CD4-positive, alpha-beta T cell treated with Interleukin-1 beta for 1 hour (primary cell): ENCODE measurements at places on chromosomes 5 and 9.

DNA sequence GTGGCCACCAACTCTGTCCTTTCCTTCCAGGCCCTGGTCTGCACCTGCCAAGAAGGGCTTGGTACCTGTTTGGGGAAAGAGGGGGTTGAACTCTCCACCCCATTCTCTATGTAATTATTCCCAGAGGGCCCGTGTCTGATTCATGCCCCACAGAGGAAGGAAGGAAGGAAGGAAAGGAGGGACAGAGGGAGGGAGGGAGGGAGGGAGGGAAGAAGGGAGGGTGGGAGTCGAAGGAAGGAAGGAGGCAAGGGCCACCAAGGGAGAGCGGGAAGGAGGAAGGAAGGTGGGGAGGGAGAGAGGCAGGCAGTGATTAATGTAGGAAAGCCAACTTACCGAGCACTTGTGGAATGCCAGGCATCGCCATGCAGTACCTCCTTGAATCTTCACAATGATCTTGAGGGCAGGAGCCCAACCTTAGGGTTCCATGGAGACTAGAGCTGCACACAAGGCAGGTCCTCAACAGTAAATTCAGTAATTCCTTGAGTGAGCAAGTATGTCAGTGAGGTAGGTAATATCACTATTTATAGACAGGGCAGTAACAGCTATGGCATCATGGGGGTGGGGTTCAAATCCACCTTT lies 75.8 kb downstream of the FGF18 start:
- DNase-seq = no peak

DNA sequence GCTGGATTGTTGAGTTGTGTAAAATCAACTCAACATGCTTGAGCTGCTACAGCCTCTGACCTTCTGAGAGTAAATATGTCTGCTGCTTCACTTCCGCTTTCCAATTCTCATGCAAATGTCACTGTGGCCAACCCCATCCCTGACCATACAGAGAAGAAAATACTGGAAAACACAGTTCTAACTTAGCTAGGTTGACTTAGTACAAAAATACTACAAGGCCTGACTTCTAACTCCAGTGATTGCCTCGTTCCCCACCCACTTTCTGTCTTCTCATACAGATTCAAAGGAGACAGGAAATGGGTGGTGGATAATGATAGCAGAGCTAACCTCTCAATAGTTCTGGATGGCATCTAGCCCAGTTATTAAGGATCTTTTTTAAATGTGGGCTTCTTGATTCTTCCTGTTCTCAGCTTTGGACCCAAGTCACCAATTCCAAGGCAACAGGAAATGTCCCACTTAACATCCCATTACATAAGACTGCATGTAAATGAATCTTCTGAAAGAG lies 226.6 kb upstream of the SLC24A2 start:
- no peak for DNase-seq

DNA sequence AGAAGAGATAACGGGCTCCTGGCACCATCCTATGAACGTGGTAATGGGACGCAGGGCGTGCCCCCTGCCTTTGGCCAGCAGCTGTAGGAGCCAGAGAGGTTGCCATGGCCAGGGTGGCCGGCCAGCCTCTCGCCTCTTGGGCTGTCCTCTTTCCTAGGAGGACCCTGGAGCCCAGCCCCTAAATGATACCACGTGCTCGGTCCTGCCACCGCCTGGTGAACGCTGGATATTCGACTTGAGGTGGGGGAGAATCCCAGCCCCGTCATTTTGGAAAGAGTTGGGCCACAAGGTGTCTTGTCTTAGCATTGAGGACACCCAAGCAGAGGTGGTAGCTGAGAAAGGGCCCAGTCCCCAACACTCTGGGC lies 391 bp upstream of the NRG2 start:
- DNase-seq = no peak

- no peak for DNase-seq
Observed at GRCh38 chr5:92401492-92401891, 1018.4 kb upstream of the ARRDC3 start.

DNA sequence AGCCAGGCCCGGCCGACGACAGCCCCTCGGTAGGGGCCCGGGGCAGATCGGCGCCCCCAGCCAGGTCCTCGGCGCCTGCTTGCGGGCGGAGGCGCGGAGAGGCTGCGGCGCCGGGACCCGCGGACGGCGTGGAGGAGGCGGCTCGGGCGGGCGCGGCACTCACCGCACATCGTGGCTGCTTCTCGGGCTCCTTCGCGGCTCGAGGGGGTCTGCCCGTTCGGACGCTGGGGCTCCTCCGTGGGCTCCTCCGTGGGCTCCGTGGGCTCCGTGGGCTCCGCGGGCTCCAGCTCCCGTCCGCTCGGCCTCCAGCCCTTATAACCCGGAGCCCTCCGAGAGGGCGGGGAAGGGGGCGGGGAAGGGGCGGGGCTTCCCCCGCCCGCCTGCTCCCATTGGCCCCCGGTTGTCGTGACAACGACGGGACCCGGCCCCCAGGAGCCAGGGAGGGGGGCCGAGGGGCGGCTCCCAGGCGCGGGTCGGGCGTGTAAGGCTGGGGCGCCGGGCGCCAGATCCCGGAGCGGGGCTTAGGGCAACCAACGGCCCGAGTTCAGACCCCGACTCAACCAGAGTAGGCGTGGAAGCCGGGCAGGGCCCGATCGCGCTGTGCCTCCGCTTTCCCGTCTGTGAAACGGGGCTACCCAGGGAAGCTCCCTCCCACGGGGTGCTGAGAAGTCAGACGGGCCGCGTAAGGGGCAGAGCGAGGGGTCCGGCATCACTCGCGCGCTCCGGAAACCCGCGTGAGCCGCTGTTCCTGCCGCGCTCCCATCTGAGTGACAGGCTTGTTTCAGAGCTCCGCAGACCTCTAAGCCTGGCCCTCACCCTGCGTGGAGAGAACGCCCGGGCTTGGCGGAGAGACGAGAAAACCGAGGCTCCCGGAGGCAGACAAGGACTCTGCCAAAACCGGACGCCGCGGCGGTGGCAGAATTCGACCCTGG lies at the start of gene GFPT2:
TSS of gene GFPT2 (minus strand) at position 289 of the 932 bp plus-strand sequence. CDS start at position 170, 119 bp downstream.
- DNase-seq = peak; percentile 81

- no peak for DNase-seq
Observed at GRCh38 chr9:71669284-71669995, 98.9 kb downstream of the CEMIP2 start.

- DNase-seq = no peak
Observed at GRCh38 chr9:92661743-92662142, 8.2 kb downstream of the IPPK start.

GRCh38 chr5:3622961-3623360 lies 27.3 kb downstream of the IRX1 start:
- no peak for DNase-seq

GRCh38 chr5:25224316-25224982 lies 579.7 kb upstream of the CDH10 start:
- no peak for DNase-seq

- peak; percentile 56 for DNase-seq
Observed at GRCh38 chr5:55037046-55037771, 13.2 kb downstream of the GZMK start.

DNA sequence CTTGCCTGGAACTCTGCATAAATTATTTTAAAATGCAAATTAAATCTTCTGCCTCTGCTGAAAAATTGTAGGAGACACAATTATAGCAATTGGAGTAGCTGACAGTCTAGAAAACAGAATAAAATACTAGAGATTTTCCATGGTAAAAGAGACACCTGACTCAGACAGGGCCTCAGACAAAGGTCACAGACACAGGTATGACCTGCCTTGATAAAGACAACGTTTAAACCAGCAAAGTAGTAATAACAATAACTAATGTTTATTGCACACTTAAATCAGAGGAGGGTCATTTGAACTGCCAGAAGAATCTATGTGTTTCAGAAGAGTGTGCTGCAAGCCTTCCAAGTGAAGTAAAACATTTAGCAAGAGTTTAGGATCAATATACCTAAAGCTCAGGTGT lies 3.9 kb downstream of the SOWAHA start:
- DNase-seq = no peak

- DNase-seq = no peak
Observed at GRCh38 chr5:17004441-17005106, 68.5 kb upstream of the MYO10 start.

DNA sequence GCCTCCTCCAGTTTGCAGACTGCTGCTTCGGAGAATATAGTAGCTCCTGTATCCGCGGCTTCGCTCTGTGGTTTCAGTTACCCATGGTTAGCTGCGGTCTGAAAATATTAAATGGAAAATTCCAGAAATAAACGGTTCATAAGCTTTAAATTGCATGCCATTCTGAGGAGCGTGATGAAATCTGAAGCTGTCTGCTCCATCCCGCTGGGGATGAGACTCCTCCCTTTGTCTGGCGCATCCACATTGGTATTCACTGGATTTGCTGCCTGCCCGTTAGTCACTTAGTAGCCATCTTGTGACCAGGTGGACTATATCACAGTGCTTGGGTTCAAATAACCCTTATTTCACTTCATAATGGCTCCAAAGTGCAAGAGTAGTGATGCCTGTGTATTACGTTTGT lies 36.3 kb downstream of the MSX2 start:
- DNase-seq = no peak

DNA sequence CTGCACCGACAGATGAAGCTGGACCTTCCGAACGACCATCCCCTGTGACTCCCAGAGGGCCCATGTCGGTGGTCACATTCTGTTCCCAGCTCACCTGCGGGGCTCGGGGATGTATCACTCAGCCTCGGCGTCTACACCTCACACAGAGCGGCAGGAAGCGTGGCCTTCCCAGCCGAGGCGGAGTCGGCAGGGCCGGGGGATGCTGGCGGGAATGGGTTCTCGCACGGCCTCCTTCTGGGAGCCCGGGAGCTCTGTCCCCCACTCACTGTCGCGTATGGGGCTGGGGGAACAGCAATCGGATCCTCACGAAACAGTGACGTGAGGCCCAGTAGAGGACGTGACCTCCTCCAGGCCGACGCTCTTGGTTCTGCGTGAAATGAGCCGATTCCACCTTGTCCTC lies 20.4 kb downstream of the NACC2 start:
- DNase-seq = no peak

- no peak for DNase-seq
Observed at GRCh38 chr5:16385516-16386090, 80.0 kb downstream of the ZNF622 start.

GRCh38 chr5:14138608-14139540 lies 4.3 kb upstream of the TRIO start:
- no peak for DNase-seq

GRCh38 chr5:14086261-14086660 lies 56.9 kb upstream of the TRIO start:
- no peak for DNase-seq

DNA sequence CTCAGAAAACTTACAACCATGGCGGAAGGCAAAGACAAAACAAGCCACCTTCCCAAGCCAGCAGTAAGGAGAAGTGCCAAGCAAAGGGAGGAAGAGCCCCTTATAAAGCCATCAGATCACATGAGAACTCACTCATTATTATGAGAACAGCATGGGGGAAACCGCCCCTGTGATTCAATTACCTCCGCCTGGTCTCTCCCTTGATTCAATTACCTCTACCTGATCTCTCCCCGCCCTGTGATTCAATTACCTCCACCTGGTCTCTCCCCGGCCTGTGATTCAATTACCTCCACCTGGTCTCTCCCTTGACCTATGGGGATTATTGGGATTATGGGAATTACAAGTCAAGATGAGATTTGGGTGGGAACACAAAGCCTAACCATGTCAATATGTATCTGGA lies 467.3 kb upstream of the FTMT start:
- DNase-seq = no peak

DNA sequence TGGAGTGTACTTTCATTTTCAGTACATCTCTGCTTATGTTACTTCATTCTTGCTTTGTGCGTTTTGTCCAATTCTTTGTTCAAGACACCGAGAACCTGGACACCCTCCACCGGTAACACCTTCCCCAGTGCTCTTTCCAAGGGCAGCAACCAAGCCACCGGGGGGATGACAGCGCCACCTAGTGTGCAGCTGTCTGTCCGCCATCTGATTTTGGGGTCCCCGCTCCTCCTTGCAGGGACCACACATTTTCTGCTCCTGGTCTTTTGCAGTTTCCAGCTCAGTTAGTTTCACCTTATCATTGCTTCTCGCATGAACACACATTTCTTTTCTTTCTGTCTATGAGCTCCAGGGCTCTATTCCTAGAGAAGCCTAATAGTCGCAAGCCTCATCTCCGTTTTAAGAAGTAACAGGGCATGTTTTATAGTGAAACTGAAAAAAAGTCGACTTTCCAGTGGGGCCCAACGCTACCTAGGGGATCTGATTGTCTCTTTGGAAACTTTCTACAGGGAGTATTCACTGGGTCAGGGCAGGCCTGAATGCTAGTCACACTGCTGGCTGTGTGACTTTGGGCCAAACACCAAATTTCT lies 152.1 kb downstream of the FSTL4 start:
- peak; percentile 8 for DNase-seq

- DNase-seq = no peak
Observed at GRCh38 chr9:38042626-38043357, 26.2 kb downstream of the SHB start.

DNA sequence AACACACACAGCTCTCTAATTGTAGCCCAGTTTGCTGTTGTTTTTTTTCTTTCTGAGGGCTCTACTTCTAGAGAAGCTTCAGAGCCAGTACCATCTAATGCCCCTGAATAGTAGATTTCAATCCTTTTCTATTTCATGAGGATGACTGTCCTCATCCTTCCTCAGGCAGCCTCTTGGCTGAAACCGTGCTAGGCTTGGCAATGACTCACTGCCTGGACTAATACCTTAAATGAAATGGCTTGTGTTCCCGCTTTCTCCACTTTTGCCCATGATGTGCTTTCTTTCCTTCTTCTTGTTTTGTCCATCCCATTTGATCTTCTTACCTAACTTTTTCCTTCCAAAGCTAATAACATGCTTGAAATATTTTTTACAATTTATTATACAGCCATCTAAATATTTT lies 80.1 kb downstream of the ITGA1 start:
- no peak for DNase-seq

GRCh38 chr5:87741881-87742280 lies 329.2 kb upstream of the CCNH start:
- DNase-seq = no peak

GRCh38 chr9:126612326-126612812 lies 1.4 kb upstream of the LMX1B start:
- DNase-seq = no peak

DNA sequence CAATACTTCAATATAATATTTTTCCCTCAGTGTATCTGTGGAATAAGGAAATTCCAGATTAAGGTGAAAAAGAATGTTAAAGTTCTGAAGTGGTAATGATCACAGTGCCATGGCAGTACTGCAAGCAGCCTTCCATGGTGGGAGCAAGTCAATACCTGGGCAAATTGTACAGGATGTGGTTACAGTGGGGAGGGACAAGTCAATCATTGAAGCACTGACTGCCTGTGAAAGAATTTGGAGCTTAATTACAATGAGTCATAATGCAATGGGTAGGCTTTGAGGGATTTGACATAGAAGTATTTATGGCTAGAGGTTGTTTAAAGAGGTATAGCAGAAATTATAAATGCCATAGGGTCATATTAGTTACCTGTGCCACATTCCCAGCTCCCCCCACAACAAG lies 786.5 kb upstream of the ACO1 start:
- peak; percentile 13 for DNase-seq

GRCh38 chr5:143782588-143783386 lies 29.2 kb upstream of the HMHB1 start:
- DNase-seq = no peak

GRCh38 chr9:93090091-93090655 lies 5.8 kb upstream of the CARD19 start:
- no peak for DNase-seq
